Activated CD8-positive, alpha-beta memory T cell treated with anti-CD3 and anti-CD28 coated beads for 48 hours (primary cell): ENCODE measurements at places on chromosomes 7 and 10.

GRCh38 chr10:96172666-96173065, 42.6 kb downstream of the ZNF518A start:
- DNase-seq = no peak

DNA sequence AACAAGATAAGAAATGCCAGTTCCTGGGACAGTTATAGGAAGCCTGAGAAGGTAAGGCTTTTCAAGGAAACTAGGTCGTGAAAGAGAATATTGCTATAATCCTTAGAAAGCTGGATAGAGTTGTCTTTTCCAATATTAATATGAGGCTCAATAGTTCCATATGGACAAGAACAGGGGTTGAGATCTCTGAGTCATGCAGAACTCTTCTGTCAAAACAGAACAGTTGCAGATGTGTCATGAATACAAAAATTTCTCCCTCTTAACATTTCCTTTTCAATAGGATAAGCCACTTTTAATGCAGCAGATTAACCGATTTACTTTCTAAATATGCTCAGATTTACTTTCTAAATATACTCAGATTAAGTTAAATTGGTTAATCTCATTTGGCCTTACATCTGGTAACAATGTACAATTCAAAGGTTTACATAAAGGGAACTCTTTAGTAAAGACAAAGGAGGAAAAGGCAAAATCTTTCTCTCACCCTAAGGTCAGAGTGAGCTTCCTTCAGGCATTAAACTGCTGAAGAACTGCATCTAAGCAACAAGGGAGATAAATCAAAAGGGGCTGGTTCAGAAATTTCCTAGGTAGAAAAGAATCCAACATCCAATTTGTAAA, 104.7 kb upstream of the PCDH15 start:
- DNase-seq = no peak

GRCh38 chr10:11154849-11155498, 137.3 kb downstream of the CELF2 start:
- no peak for DNase-seq

GRCh38 chr7:156780724-156781455, 112.1 kb downstream of the LMBR1 start:
- no peak for DNase-seq

DNA sequence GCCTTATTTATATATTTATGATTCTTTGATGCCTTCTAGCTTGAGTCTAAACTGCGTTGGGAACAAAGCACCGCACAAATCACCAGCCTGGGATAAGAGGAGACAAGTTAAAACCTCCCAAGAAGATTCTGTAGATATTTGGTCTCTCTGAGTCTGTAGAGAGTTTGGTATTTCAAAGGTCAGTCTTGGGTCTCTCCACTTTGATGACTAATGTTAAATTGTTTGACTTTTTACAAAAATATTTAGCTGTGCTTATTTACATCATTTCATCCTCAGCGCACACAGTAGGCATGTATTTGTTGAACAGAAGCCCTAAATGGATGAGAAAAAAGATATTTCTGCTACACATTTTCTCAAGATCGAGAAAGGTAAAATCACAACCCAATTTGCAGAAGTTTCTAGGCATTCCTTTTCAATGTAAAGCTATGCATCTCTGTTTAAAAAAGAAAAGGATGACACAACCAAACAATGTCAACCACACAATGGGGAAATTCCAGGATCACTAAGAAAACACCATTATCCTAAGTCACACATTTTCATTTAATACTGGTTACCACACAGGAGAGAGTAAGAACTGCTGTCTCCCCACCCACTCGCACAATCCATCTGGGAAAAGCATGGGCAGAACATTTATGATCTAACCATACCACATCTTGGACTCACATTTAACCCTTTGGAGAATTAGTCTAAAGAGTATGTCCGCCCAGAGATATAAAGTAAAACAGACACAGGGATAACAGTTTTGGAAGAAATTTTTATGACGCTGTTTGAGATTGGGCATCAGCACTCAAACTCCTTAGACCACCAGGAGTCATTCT, 4.4 kb downstream of the CDK6 start:
- DNase-seq = no peak

DNA sequence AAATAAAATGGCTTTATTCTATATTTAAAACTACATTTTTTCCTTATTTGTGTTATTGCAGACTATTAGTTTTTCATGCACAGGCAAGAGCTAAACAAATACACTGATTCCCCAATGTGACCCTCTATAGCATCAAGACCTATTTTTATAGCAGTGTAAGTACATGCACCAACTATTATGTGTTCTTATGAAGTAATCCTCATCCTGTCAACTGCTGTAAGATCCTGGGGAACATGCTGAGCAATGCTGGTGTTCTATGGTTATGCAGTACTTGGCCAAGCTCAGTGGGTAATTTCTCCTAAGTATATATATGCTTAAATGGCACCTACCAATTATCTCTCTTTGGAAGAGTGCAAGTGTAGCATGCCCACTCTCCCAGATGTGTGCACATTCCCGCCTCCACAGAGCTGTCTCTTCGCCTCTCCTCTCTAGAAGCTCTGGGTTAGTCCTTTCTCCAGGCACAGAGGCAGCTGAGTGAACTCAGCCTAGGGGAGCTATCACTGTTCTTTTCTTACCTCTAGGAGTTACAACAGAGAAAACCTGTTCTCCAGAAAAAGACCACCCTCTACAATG, 428.8 kb downstream of the KCNMA1 start:
- no peak for DNase-seq

GRCh38 chr10:46548498-46549090, 7.9 kb downstream of the GPRIN2 start:
- DNase-seq = no peak

- DNase-seq = no peak
These were observed 56.1 kb downstream of the ATAD1 start for GRCh38 chr10:87761892-87762291.

DNA sequence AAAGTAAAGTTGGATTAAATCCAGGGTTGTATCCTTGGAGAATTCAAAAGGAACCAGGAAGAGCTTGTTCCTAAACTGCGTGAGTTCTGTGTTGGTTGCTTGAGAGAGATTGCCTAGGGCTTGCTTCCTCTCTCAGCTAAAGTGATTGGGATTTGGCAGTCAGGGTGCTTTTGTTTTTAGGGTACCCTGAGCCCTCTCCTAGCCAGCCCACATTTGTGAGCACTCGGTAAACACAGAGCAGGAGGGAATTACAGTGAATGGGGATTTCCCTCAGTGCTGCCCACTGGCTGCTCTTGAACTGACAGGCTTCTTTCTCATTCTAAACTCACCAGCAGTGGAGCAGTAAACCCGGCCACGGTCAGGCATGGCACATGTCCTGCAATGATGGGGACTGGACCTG, 146.9 kb downstream of the TPST1 start:
- no peak for DNase-seq

- DNase-seq = no peak
These were observed 739.6 kb upstream of the GALNT17 start for GRCh38 chr7:70392256-70392876.

GRCh38 chr10:14016011-14016536, 314.6 kb downstream of the FRMD4A start:
- no peak for DNase-seq

GRCh38 chr10:5888351-5888750, 1.3 kb downstream of the ANKRD16 start:
- DNase-seq = no peak

DNA sequence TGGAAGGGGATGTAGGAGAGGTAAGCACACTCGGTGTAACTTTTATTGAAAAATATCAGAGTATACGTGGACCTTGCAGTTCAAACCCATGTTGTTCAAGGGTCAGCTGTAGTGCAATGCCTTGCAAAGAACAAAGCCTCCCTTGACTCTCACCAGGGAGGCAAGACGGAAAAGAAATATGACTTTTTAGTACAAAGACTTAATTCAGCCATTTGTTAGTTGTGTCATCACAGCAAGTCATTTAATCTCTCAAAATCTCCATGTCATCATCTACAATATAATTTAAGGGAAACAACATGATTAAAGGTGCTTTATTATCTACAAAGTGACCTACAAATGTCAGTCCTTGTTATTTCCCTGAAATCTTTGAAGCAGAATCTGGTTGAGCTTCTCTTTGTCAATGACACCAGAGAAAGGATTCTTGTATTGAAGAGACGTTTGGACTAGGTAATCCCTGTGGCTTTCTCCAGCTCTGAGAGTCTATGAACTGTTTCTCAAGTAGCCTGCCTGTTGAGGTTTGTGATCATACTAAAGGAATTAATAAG, 502.8 kb downstream of the REEP3 start:
- no peak for DNase-seq

GRCh38 chr10:122085423-122085911, 96.5 kb downstream of the TACC2 start:
- no peak for DNase-seq

GRCh38 chr10:111879969-111880368, 303.6 kb downstream of the GPAM start:
- DNase-seq = no peak

GRCh38 chr7:91778416-91778815, 102.1 kb downstream of the MTERF1 start:
- no peak for DNase-seq

DNA sequence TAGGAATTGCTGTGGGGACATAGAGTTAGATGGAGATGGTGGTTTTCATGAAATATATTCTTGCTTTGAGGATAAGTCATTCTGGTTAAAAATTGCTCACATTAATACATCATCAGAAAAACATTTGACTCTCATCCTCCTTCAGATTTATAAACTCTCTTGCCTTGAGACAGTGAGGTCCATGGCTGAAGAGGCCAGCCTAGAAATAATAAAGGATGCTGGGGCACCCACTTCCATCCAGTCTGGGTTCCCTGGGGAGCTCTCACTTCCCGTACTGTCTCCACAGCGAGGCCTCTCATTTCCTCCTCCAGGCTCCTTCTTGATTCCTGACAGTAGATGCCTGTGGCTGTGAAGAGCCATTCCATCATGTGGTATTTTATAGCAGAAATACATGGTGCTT, 73.3 kb upstream of the PRKG1 start:
- no peak for DNase-seq

DNA sequence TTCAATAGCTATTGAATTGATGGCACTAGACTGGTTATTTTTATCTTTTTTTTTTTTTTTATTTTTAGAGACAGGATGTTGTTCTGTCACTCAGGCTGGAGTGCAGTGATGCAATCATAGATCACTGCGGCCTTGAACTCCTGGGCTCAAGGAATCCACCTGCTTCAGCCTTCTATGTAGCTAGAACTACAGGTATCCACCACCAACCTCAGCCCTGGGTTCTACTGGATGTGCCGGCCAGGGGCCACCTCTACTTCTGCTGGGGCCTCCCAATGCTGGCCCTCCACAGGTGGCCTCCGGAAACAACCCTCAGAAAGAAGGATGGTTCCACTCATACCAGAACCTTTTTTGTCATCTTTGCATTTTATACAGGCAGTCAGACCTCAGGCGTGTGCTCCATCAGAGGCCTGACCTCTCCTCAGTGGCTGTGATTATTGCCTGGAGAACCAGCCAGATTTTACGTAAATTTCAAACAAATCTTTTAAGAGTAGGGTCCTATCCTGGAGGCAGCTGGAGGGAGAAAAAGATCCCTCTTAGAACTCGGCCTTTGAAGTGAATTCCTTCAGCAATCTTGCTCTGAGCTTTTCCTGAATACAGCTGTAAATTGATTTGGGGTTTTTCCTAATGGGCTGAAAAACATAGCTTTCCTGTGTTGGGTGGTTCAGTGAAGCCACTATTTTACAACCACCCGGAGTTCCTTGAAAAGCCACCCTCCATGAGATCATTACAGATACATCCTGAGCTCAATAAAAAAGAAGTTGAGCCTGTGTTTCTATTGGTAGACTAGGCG, 110.0 kb downstream of the SPAG6 start:
- no peak for DNase-seq

GRCh38 chr10:17272648-17273047, 44.6 kb downstream of the VIM start:
- no peak for DNase-seq

GRCh38 chr7:150898475-150899011, 46.2 kb downstream of the AOC1 start:
- DNase-seq = peak; percentile 75

- no peak for DNase-seq
These were observed 52.0 kb downstream of the TSPAN15 start for GRCh38 chr10:69503001-69503895.

DNA sequence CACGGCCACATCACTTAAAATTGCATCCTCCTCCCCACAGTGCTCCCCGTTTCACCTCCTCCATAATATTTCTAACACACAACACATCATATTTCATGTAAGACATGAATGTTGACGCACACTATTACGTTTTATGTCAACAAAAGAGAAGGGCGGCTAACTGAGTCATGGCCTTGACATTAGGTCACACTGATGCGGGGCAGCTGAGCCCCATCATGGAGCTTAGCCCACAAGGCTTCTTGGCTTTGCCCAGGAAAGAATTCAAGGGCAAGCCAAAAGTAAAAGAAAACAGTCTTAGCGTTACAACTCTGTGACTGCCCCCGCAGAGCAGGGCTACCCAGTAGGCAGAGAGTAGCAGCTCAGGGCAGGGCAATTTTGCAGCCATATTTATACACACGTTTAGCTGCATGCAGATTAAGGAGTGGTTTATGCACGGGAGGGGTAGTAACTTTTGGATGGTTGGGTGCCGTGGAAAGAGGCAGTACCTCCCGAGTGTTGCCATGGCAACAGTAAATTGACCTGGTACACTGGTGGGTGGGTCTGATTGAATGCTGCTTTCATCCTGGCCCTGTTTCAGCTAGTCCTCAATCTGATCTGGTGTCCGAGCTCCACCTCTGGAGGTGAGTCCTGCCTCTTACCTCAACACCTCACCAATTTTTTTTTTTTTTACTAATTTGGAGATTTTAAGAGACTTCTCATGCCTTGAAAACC, 156.2 kb upstream of the FRMD4A start:
- DNase-seq = no peak

DNA sequence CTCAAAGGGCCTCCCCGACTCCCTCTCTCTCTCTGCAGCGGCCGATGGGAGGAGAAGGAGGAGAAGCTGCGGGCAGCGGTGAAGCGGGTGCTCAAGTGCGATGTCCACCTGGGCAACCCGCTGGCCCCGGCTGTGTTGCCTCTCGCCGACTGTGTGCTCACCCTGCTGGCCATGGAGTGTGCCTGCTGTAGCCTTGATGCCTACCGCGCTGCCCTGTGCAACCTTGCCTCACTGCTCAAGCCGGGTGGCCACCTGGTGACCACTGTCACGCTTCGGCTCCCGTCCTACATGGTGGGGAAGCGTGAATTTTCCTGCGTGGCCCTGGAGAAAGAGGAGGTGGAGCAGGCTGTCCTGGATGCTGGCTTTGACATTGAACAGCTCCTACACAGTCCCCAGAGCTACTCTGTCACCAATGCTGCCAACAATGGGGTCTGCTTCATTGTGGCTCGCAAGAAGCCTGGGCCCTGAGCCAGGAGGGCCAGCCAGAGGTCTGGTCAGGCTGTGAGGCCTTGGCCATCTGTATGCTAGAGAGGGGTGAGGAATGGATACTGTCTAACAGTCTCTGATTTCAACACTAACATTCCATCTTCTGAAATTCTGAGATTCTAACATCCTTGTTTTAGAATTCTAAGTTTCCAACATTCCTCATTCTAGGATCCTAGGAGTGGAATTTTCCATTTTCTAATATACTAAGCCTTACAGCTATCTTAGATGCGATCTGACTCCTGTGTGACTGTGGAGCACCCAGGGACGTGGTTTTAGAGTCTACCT, 3.6 kb downstream of the INMT start:
- no peak for DNase-seq

GRCh38 chr10:22605168-22605567, 109.2 kb downstream of the PIP4K2A start:
- no peak for DNase-seq
